ENCODE measurements at places on chromosomes 12 and 14.

DNA sequence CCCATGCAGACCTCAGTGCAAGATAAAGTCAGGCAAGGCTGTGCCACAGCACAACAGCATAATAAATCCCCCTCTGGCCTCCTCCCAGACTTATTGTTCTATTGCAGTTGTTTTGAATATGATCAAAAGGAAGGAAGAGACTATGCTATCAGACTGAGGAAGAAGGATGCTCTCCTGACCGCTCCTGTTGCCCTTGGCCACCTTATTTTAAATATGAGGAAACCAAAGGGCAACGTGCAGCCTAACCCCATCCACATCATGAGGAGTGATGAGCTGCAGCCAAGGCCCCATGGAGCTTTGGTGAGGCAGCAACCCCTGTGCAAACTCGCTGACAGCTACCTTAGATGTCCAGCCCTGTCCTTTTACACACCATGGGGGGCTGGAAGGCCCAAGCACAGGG, 291.7 kb downstream of the ZFP36L1 start:
- DNase-seq: no peak

- no peak for DNase-seq
Observed at GRCh38 chr14:104316723-104317491, 178.5 kb downstream of the KIF26A start.

DNA sequence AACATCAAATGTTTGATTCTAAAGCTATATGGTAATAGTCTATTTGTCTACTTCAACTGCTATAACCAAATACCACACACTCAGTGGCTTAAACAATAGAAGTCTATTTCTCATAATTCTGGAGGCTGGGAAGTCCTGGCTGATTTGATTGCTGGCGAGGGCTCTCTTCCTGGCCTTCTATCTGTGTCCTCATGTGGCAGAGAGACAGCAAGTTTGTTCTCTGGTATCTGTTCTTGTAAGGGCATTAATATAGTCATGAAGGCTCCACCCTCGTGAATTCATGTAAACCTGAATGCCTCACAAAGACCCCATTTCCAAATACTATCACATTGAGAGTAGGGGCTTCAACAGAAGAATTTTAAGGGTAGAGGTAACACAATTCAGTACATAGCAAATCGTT, 34.1 kb downstream of the TRMT5 start:
- no peak for DNase-seq

GRCh38 chr12:42129595-42130204, 15.0 kb downstream of the GXYLT1 start:
- DNase-seq: no peak

DNA sequence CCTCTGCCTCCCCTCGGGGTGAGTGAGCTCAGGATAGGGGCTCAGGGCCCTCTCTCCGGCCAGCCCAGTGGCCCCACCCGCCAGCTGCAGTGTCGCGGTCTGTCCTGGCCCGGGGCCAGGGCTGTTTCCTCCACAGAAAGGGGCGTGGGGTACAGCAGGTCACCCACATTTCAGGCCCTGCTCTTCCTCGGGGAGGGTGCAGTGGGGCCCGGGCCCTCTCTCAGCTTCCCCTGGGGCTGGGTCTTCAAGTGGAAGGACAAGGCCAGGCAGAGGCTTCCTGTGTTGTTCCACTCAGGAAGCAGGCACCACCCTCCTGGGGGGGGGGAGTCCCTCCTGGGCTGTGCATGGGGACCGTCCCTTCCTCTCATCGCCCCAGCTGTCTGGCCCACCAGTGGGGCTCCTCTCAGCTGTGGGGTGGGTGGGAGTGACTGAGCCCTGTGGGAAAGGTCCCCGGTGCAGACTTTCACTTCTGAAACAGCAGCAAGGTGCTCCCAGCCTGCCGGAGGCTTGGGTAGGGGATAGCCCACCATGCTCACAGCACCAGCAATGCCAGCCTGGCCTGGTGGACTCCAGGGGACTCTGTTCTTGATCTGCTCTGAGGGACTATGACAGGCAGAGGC, 3.7 kb downstream of the GPR132 start:
- peak; percentile 71 for DNase-seq

DNA sequence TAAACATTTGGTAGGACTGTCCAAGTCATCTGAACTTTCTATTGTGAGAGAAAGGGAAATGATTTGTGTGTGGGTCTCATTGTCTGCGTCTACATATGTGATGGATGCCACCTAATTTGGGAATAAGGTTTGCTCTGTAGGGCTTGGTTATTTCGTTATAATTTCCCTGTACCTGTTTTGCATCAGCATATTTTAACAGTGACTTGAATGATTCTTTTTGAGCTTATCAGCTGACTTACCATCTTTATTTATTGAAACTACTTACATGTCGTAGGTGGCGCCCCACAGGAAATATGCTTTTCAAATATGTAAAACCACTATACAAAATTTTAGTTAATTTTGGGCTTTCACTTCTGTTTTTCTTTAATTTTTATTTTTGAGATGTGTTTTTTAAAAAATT, 56.5 kb upstream of the BCAT1 start:
- no peak for DNase-seq

GRCh38 chr12:53495903-53496751, 3.1 kb downstream of the MAP3K12 start:
- no peak for DNase-seq

DNA sequence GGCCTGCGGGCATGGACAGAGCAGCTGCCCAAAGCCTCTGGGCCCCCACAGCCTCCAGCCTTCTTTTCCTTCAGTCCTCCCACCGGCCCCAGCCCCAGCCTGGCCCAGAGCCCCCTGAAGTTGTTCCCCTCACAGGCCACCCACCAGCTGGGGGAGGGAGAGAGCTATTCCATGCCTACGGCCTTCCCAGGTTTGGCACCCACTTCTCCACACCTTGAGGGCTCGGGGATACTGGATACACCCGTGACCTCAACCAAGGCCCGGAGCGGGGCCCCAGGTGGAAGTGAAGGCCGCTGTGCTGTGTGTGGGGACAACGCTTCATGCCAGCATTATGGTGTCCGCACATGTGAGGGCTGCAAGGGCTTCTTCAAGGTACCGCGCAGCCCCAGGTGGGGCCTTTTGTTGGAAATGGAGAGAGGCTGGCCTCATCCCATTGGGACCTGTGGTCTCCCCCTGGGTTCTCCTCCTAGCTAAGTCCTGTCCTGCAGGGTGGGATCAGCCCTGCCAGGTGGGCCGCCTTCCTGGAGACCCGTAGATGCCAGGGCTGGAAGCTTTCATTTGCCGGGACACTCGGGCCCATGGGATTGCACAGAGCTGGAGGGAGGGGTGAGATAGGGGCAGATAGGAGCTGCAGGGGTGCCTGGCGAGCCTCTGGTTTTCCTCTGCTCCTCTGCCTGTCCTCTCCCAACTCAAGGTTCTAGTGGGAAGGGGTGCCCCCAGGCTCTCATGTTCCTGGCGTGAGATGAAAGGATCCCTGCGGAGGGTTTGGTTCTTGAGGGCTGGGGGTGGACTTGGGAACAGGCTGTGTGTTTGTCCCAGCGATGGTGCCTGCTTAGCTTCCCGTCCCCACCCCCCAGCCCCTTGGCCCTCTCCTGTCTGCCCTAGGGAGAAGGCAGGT, 3.8 kb downstream of the NR4A1 start:
- DNase-seq: no peak

DNA sequence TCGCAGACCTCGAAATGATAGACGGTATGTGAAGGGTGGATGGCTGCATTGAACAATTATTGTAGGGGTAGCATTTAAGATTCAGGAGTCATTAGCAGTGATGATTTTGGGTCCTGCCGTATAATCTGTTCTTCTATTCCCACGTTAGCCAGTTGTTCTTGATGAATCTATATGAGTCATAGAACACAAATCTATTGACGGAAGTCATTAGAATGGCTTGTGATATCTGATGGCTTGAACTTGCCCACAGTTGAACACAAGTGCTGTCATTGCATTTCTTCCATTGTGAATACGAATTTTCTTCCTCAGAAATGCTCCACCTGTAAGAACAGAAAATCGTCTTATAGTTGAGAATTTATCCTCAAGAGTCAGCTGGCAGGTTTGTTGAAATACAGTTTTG, 1.9 kb downstream of the SRSF5 start:
- DNase-seq: no peak

GRCh38 chr12:47840571-47840970, 20.9 kb upstream of the HDAC7 start:
- DNase-seq: no peak

DNA sequence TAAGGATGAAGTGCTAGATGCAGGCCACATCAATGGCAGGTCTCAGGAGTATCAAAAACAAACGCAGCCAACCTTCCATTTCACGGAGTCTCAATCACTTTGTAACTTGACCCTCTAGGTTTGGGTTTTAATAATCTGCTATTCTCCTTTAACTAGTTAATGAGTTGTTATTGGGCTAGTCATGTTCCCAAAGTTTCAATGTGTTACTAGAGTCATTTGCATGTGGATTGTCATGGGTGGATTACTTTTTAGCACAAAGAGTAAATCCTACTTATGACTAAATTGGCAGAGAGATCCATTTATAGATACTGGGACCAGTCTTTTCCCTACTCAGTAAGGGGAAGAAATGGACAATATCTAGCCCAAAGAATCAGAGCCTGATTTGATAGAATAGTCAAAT, 151.0 kb downstream of the BCAT1 start:
- DNase-seq: no peak

DNA sequence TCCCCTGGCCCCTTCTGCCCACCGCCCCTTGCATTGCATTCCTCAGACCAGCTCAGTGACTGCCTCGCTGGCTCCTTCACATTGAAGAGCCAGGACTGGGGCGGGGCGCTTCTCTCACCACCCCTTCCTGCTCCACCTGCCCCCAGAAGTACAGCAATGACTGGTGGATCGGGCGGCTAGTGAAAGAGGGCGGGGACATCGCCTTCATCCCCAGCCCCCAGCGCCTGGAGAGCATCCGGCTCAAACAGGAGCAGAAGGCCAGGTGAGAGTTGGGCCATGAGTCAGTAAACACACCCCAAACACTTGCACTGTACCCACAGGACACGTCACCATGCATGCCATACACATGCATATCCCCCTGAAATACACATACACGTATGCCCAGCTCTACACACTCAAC, 5.8 kb downstream of the CACNB3 start:
- DNase-seq: no peak

DNA sequence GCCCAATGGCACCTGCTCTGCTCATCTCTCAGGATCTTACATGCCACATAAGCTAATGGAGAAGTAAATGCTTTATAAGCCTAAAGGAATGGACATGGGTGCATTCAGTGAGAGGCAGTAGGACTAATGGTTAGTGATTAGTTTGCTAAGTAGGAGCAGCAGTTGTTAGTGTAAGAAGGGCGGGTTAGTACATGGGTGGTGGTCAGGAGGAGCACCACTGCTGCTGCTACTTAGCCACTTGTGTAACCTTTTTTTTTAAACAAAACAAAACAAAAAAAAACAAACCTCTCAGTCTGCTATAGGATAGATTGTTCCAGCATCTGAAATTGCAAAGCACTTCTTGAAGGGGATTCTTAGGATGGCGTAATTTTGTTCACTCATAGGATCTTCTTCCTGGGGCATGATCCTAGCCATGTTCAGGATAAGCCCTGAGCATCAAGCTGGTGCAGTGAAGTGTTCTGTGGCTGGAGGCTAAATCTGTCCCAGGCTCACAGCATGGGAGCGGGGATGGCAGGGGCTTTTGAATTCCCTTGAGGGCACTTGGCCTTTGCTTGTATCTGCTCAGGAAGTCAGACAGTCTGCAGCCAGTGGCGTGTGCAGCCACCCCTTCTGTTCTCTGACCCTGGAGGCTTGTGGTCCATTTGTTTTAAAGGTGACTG, 63.6 kb downstream of the CHST11 start:
- DNase-seq: no peak

DNA sequence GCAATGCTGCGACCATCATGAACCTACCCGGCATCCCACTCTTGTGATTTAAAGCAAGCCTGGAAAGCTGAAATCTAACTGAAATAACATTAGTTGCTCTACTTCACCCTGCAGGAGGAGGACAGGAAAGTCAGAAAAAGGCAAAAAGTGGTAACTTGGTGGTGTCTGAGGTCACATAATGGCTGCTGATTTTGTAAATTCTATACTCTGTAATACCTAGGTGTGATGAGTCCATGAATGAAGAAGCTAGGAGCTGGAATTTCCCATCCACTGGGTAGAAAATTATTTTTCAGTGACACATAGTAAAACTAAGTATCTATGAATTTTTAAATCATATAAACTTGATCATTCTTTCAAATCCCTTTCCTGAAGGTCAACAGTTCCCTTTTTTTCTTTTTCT, 183.8 kb downstream of the FOXN3 start:
- DNase-seq: no peak

GRCh38 chr12:104303538-104304151, at the start of gene EID3:
TSS of gene EID3 (plus strand) at chr12:104303739. CDS start at chr12:104303935, 196 bp downstream.
- peak; percentile 90 for DNase-seq

DNA sequence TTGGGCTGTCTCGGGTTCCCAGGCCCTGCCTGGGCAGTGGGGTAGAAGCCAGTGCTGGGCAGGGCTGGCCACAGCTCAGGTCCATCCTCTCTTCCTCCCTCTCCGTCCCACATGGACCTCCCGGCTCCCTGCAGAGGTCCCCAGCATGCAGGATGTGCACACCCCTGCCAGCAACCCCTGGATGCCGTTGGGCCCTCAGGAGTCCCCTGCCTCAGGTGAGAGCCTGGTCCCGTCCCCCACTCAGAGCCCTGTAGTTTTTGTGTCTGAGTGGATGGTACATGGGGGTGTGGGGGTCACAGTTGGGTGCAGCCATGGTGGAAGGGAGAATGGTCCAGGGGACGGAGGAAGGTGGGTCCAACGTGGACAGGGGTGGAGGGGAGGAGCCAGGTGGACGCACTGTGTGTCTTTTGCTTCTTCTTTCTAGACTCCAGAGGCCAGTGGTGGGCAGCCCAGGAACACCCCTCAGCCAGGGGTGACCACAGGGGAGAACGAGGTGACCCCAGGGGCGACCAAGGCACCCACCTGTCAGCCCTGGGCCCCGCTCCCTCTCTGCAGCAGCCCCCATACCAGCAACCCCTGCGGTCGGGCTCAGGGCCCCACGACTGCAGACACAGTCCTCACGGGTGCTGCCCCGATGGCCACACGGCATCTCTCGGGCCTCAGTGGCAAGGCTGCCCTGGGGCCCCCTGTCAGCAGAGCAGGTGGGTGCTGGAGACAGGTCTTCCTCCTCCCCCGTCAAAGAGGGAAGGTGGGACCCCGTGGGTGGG, 21.7 kb downstream of the PAPLN start:
- DNase-seq: no peak

Data from activated naive CD4-positive, alpha-beta T cell treated with anti-CD3 and anti-CD28 coated beads, Interleukin-2, amount 50 U/mL, for 16 hours (primary cell).